ENCODE measurements at places on chromosomes 7 and 10.

GRCh38 chr10:76990561-76990960 is 647.0 kb downstream of the KCNMA1 start:
- DNase-seq = no peak

- DNase-seq = no peak
Observed at GRCh38 chr10:102982296-102982695, 64.2 kb downstream of the CNNM2 start.

DNA sequence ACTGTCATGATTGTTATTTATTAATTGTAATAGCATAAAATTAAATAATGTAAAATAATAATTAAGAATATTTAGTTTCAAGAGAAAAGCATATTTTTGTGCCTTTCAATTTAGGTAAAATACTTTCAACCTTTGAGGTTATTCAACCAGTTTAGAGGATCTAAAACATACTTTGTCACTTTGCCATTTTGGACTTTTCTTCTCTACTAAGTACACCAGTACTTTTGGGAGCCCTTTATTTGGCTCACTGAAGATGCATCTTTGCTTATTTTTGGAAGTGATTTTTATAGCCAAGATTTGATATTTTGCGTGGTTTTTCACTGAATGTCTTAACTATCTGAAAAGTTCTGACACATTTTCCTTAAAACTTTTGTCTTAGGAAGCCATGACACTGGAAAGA is 860.5 kb downstream of the SORCS1 start:
- DNase-seq = no peak

GRCh38 chr7:47778153-47778661 is 170.1 kb downstream of the PKD1L1 start:
- no peak for DNase-seq

GRCh38 chr10:20105931-20106330 is 289.7 kb downstream of the PLXDC2 start:
- DNase-seq = no peak

DNA sequence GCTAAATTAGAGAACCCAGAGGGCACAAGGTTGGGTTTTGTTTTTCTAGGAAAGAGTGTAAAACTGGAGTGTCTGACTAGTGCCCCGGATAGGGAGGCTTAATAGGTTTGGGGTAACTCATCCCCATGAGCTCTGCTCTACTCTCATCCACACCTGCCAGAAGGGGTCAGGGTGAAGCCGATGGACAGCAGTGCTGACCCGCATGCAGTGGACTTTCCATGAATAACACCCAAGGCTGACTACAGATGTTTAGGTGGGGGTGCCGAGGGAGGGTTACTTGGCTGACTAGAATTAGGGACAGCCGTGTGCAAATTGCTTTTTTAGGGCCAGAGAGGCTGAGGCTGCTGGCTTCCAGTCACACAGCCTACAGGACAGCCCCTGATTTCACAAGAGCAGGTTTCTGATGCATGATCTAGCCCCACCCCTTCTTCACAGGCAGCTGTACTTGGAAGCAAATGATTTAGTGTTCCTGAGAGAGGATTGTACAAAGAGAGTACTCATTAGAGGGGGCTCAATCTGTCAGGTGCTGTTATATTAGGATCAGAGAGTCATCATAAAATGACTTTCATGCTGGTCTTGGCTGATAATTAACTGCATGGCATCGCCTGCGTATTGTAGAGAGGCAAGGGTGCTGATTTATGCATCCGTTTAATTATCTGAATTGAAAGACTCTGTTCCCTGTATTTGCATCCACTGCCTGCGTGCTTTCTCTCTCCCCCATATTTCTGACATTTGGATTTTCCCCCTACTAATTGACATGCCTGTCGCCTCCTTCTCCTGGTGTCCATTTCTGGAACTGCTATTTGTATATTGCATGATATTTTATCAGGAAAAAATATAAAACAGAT is 9.5 kb downstream of the INHBA start:
- DNase-seq = no peak

DNA sequence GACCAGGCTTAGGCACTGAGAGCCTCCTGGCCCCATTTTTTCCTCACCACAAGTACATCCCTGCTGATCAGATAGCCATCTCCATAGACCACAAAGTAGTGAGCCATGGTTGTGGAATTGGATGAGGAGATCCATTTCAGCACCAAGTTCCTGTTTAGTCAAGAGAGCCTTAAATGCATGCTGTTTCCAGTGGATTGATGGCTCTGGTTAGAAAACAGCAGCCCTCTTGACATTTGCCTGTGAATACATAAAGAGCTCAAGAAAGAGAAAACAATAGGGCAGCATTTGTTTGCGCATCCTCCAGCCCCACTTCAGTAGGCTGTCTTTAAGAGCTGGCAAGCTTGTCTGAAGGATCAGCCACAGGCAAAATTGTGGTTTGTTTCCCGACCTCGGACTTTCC is 251.2 kb downstream of the POU6F2 start:
- DNase-seq = no peak

DNA sequence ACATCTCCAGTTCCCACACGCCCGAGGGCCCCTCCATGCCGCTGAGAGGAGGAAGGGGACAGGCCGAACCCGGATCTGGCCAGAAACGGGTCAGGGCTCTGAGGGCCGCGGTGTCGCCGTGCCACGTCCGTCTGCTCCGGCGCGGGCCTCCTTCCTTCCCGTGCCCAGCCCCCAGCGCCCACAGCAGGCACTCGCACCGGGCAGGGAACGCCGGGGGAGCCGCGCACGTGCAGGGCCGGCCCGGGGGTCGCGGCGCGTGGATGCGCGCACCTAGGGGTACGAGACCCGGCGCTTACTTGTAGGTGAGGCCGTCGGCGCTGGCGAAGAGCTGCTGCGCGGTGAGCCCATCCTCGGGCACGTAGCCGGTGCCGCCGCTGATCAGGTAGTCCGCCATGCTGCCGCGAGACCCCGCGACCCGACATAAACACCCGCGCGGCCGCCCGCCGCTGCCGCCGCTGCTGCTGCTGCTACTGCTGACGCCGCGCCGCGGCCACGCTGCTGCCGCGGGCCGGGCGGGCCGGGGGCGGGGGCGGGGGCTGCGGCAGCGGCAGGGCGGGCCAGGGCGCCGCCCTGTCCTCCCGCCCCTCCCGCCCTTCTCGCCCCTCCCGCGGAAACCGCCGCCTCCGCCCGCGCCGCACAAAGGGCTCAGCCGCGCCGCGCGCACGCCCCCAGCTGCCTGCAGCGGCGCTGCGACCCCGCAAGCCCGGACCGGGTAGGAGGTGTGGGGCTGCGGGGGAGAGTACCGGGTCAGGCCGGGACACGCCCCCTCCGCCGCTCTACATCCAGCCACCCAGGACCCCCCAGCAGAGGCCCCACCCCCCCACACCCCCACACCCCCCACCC is 4.1 kb downstream of the IMPDH1 start:
- peak; percentile 91 for DNase-seq

- DNase-seq = no peak
Observed at GRCh38 chr7:139623518-139623917, 100.0 kb downstream of the CLEC2L start.

DNA sequence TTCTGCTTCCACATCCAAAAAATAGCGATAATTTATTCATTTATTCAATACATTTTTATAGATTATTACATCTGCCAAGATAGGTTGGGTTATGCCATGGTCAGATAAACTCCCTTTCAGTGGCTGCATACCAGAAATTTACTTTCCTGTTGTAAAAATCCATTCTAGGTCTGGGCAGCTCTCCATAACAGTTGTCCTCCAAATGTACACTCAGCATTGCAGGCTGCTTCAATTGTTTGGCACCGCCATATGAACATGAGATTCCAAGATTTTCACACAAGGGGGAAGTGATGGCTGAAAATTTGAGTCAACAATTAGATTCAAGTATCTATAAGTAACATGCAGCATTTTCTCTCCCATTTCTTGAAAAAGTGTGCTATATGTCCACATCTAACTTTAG is 568.7 kb downstream of the ETV1 start:
- no peak for DNase-seq

GRCh38 chr10:73414230-73414945 is 530 bp upstream of the ANXA7 start:
- no peak for DNase-seq

- DNase-seq = no peak
Observed at GRCh38 chr7:44384586-44385433, 59.4 kb upstream of the CAMK2B start.

GRCh38 chr10:111725050-111725449 is 458.5 kb downstream of the GPAM start:
- no peak for DNase-seq

DNA sequence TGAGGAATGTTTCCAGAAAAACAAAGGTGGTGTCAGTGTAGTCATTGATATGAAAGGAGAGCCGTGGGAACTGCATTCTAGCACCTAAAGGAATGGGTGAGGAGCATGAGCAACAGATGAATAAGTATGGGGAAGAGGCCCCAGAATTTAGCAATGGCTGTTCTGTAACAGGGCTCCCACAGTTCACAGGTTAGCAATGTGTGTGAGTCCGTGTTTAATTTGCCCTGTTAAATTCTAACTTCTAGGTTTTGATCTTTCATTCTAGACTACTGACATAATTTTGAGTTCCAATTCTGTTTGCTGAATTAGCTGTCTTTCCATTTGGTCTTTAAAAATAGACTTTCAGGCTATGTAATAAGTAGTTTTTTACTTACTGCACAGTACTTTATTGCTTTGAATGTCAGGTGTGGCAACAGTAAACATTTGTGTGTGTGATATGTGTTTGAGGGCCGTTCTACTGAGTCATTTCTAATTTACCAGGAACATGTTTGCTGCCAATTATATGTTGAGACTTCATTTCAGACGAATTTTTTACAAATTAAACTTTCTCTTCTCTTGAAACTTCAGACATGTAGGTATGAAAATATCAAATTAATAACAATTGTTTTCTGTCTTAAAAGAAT is 8.8 kb downstream of the STK17A start:
- DNase-seq = no peak

- DNase-seq = peak; percentile 53
Observed at GRCh38 chr10:88386821-88387773, 196.0 kb downstream of the RNLS start.

DNA sequence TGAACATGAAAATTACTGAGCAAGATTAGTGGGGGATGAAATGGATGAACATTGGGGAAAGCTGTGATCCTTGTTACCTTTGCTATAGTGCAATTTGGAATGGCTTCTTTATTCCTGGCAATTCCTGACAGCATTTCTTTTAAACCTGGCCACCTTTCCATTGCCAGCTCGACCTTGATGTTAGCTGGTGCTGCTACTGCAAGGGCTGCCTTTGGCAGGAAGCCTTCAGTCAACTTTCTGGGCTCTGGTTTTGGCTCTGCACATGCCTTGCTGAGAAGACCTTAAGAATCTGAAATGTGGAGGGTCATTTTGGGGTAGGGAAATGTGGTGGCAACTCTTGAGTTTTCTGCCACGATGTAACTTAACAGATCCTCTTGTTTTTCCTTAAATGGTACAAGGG is 64.7 kb downstream of the KAT6B start:
- no peak for DNase-seq

- DNase-seq = no peak
Observed at GRCh38 chr7:139382439-139382838, 22.7 kb downstream of the LUC7L2 start.

GRCh38 chr10:68110027-68110426 is 739 bp downstream of the MYPN start:
- DNase-seq = no peak

GRCh38 chr10:29064680-29065079 is 224.2 kb upstream of the LYZL1 start:
- no peak for DNase-seq

DNA sequence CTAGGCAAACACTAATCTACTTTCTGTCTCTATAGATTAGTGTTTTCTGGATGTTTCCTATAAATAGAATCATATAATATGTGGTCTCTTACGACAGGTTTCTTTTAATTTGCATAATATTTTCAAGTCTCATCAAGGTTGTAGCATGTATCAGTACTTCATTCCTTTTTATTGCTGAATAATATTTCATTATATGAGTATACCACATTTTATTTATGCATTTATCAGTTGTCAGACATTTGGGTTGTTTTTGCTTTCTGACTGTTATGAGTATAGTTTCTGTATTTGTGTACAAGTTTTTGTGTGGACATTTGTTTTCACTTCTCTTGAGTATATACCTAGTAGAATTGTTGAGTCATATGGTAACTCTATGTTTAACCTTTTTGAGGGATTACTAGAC is 48.2 kb downstream of the SHOC2 start:
- no peak for DNase-seq

- DNase-seq = no peak
Observed at GRCh38 chr7:103009466-103010185, 65.0 kb downstream of the FBXL13 start.

DNA sequence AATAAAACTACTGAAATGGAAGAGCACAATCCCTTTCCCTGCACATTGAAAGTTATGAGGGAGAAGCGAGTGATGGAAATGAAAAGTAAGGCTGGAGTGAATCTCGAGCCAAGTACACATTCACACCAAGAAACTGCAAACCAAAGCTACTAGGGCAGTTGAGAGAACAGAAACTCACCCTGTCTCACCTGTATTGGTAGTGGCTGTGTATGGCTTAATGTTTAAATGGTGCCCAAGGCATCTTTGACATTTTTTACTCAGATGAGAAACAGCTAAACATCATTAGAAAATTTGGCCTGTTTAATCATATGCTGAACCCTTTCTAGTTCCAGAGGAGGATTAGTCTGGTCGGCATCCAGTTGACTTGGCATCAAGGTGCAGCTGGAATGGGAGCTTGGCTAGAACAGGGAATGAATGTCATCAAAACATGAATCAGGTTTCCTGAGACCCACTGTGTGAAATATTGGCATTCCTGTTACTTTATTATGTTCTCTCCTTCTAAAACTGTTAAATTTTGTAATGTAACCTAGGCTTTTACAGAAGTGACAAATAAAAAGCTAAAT is 840.8 kb downstream of the GRM8 start:
- no peak for DNase-seq

- DNase-seq = no peak
Observed at GRCh38 chr10:78053211-78053868, 19.7 kb downstream of the RPS24 start.

- no peak for DNase-seq
Observed at GRCh38 chr10:51233337-51234100, 159.2 kb downstream of the PRKG1 start.

DNA sequence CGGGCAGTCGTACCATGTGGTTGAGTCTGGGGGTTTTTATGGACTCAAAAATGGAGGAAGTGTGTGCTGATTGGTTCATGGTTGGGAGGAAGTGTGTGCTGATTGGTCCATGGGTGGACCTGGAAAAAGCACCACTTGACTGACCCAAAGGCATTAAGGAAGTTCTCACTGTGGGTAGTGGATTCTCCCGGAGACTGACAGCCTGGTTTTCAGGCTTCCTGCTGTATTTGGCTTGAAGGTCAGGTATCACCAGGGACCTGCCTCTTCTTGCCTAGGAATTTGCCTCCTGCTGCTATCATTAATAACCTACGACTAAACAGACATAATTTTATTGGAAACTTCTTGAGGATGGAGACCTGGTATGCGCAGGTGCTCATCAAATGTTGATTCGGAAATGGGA is 268.8 kb upstream of the LRGUK start:
- DNase-seq = no peak

DNA sequence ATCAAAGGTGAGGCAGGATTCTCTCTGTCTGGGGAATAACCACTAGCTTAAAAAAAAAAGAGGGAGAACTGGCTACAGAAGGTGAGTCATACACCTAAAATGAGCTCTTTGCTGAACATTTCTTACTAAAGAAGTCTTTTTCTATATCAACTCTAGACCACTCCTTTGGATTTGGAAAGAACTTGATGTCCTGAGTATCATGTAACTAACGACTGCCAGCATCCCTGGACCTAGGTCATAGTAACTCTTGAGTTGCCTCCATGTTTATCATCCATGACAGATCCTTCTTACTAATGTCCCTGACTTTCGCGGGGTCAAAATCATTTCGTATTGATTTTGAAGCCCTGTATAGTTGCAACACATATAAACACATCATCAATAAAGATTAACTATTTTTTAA is 89.1 kb downstream of the CNOT4 start:
- DNase-seq = no peak

- DNase-seq = no peak
Observed at GRCh38 chr10:86840498-86840897, 84.1 kb downstream of the BMPR1A start.

All from GM13977 (cell line).